ENCODE measurements at places on chromosomes 12 and 14.
A peak's percentile ranks its signal among the peaks of the same experiment; 100 is the strongest.

- DNase-seq = no peak
Measured at GRCh38 chr12:89695100-89695499, 13.5 kb downstream of the ATP2B1 start.

GRCh38 chr12:27576667-27577347 is 52.8 kb downstream of the PPFIBP1 start:
- no peak for DNase-seq

- peak; percentile 26 for DNase-seq
Measured at GRCh38 chr12:132806857-132807256, 21.8 kb downstream of the GOLGA3 start.

- DNase-seq = no peak
Measured at GRCh38 chr12:91588874-91589454, 406.3 kb upstream of the DCN start.

DNA sequence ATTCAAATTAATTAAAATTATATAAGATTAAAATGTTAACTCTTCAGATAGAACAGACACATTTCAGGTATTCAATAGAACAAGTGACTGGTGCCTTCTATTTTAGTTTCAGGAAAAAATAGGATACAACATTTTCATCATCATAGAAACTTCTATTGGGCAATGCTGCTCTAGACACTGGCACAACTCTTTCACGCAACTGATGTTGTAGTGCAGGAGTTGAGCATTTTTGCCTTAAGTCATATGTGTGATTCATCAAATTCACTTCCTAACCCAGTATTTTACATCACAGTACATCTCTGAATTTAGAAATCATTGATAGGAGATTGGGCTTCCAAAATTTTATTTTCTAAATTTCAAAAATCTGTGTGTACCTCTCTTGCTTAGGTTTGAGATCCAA is 215.4 kb upstream of the DIO2 start:
- DNase-seq = no peak

- DNase-seq = peak; percentile 72
Measured at GRCh38 chr12:122836027-122836921, 1.0 kb downstream of the HIP1R start.

- no peak for DNase-seq
Measured at GRCh38 chr14:23358553-23359166, 6.0 kb upstream of the SLC22A17 start.

- DNase-seq = no peak
Measured at GRCh38 chr14:87494010-87494409, 499.0 kb downstream of the GALC start.

- DNase-seq = no peak
Measured at GRCh38 chr12:31510034-31510433, 80.9 kb downstream of the DENND5B start.

GRCh38 chr12:64895526-64895925 is 71.1 kb downstream of the TBC1D30 start:
- no peak for DNase-seq

DNA sequence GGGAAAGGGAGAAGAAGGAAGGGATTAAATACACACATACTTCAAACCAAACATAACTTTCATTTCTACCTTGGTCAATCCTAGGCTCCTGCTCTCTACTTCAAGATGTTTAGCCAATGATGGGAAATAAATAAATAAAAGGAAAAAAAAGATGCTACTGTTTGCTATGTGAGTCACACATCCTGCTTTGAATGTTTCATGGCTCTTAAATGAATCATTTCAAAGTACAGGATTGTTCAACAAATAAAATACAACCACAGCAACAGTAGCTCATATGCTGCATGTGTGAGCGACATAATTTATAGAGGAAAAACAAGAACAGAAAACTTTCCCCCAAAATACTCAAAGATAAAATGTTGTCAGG is 54.3 kb upstream of the NPFF start:
- DNase-seq = no peak

DNA sequence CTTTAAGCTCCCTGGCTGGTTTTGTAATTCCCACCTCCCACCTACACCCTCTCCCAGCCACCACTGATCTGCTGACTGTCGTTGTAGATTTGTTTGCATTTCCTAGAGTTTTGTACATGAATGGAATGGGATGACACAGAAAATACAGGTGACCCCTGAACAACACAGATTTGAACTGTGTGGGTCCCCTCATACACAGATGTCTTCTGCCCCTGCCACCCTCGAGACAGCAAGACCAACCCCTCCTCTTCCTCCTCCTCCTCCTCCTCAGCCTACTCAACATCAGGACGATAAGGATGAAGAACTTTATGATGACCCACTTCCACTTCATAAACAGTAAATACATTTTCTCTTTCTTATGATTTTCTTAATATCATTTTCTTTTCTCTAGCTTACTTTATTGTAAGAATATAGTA is 28.8 kb downstream of the SYNE3 start:
- DNase-seq = no peak

- no peak for DNase-seq
Measured at GRCh38 chr12:121189131-121189530, 20.8 kb upstream of the P2RX4 start.
